Activated CD4-positive, alpha-beta T cell treated with anti-CD3 and anti-CD28 coated beads, Interleukin-2, Interleukin-4, amounts not matched to agents 100 ng/mL and 50 ng/mL, durations not matched to agents 16 hours and 8 hours (primary cell): ENCODE measurements at places on chromosomes 2 and 18.
A peak's percentile ranks its signal among the peaks of the same experiment; 100 is the strongest.

DNA sequence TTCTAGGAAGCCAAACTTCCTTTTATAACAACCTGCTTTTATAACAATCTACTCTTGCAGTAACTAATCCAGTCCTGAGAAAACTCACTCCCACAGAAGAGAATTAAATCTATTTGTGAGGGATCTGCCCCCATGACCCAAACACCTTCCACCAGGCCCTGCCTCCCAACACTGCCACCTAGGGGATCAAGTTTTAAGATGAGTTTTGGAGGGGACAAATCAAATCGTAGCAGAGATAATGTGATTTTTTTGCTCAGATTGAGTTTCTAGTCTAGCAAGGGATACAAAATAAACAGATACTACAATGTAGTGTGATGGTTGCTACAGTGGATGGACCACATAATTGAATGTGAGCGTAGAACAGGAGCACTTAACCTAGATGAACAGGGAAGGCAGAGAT lies 52.2 kb downstream of the NCOA1 start:
- DNase-seq, result no peak

DNA sequence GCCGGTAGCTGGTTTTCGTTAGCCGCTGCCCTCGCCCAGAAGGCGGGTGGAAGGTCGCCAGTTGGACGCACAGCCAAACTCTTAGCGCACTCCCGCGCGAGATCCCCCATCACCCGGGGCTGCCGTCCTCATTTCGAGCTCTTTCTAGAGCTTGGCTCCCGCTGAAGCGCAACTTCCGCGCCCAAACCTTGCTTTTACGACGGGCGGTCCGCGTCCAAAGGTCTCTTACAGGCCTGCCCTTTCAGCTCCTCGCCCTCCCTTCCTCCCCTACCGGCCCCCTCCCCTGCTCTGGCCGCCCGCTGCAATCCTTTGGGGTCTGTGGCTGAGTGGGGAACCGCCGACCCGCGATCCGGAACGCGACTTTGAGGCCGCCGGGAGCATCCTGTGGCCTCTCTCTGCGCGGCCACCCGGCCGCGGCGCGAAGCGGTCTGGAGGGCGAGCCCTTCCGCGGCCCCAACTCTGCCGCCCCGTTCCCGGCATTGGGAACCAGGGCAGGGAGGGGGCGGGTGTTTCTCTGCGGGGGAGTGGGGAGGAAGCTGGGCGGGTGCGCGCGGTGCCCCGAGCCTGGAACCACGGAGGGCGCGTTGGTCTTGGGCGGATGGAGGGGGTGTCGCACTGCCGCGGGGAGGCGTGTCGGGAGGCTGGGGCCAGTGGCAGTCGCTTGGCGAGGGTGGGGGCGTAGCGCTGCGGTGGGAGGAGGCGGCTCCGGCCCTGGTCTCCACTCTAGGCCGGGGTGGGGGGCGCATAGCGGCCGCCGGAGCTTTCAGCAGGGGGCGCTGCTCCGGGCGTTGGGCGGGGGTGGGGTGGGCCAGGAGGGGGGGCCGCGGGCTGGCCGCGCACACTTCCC lies at the start of gene GDF7:
Gene GDF7 (plus strand): TSS at position 841 of the 847 bp plus-strand sequence. CDS start 96 bp downstream, outside the sequence.
- DNase-seq, result no peak

DNA sequence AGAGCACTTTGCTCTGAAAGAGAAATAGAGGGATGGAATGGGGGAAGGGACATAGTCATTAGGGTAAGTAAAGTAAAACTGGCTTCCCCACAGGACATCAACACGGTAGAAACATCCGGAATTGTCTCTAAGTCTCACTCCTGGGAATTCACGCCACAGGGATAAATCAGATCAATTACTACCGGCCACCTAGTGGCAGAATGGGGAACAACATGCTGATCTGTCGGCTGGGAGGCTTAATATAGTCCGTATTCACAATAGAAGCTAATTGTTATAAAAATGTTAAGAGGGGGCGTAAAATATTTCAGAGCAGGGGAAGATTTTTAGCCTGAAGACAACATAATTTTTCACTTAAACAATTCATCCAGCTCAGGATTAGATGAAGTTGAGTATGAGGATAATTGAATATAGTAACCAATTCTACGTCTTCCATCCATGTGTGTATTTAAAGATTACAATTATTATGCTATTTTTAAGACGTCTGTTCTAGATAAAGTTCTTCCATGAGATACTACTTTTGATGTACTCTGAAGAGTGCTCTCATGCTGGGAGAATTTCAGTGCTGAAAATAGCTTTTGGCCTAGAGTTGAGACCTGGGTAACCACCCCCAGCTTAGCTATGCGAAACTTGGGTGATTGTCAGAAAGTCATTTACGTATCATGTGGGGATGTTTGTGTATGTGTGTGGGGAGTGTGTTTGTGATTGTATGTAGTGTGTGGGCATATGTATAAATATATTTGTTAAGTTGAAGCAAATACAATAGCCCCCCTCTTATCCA lies 65.7 kb downstream of the LRRTM1 start:
- DNase-seq, result peak; percentile 22

DNA sequence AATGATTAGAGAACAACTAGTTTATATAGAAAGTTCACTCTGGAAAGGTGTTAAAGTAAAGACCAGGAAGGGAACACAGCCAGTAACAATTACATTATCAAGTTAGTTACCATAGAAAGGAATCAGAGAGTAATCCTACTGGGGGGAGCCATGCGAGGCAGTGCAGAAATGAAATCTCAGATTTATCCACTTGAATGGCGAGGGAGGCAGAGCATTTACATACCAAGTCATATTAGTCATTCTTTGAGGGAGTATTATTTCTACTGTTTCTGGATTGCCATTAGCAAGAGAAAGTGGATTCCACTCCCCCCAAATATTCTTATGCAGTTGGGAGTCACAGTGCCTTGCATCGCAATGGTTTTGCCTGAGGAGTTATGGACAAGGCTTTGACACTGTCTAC lies 472.7 kb upstream of the TRIB2 start:
- DNase-seq, result no peak

- no peak for DNase-seq
Observed at GRCh38 chr2:66699793-66700676, 265.1 kb downstream of the MEIS1 start.

DNA sequence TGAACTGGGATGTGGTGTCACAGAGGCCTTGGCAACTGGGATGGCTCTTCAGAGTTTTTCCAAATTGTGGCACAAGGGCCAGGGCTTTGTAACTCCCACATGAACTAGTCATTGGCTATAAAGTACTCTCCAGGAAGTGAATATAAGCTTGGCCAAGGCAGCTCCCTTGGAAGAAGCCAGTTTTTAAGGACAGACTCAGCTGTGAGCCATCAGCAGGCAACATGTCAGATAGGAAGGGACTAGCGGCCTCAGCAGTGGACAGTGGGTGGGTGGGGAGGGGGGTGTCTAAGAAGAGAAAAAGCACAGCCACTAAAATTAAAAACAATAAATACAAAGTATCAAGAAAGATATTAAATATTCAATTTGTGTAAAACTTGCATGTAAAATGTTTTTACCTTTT lies 691.1 kb upstream of the PIK3C3 start:
- DNase-seq, result no peak

GRCh38 chr2:102119255-102119654 lies 23.3 kb upstream of the IL1R1 start:
- no peak for DNase-seq

GRCh38 chr2:152635635-152636298 lies 81.5 kb downstream of the PRPF40A start:
- peak; percentile 73 for DNase-seq

DNA sequence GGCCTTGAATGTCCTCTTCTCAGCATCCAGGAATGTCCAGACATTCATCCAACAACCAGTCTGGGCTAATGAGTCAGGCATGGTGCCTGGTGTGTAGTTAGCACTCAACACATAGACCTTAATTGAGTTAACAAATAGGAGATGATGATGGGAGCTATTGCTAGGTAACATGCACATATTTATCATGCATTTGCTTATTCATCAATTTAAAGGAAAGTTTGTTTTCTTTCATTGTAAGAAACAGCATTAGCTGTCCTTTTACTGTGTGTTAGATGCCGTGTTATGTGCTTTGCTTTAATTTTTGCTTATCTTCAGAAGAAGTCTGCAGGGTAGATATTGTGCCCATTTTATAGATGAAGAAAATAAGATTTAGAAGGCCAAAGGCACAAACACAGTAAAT lies 43.2 kb downstream of the TSN start:
- DNase-seq, result no peak

DNA sequence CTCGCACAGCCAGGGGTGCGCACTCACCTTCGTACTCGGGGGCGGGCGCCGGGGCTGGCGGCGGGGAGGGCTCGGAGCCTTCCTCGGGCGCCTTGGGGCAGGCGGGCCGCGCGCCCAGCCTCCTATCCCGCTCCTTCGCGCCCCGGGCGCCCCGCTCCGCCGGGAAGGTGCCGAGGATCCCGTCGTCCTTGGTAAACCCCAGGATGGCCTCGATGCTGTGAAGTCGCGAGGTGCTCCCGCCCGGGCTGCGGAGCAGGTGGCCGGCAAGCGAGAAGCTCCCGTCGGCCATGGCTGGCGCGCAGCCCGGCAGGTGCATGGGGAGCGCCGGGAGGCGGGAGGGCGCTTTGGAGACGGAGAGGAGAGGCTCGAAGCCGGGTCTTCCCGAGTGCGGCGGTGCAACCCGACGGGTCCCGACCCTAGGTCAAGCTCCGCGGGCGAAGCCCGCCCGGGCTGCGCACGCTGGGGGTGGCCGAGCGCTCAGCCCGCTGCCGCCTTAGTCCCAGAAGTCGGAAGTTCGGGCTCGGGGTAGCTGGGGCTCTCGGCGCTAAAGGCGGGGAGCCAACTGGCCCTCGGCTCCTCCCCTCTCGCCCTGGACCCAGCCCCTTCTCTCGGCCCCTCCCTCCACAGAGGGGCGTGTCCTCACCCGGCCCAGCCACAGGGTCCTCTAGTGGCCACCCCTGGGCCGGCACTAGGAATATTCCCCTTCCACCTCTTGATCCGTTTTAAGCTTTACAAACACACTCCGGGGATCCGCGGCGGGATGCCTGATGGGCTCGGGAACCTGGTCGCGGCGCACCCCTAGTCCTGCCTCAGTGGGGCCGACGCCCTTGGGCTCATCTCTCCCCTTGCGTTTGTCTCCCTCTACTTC lies at the start of gene RAX:
Gene RAX (minus strand): TSS at position 564 of the 868 bp plus-strand sequence. CDS start 248 bp downstream, at position 316.
- DNase-seq, result peak; percentile 28

DNA sequence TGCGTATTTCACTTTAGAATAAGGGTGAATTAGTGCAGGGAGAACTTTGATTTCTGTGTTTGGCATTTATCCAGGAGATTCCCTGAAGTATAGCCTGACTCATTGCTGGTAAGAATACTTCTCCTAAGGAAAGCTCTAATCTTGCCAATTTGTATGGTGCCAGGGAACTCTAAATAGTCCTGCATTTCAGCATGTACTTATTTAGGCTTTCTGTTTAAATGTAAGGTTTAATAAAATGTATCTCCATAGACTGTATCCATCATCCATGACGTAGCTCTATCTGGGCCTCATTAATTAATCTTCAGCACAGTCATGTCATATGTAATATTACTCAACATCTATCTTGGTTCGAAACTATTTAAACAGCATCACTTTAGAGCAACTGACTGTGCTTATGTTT lies 127.7 kb downstream of the DOK6 start:
- DNase-seq, result no peak

GRCh38 chr2:96136129-96136720 lies 2.1 kb downstream of the ASTL start:
- no peak for DNase-seq

DNA sequence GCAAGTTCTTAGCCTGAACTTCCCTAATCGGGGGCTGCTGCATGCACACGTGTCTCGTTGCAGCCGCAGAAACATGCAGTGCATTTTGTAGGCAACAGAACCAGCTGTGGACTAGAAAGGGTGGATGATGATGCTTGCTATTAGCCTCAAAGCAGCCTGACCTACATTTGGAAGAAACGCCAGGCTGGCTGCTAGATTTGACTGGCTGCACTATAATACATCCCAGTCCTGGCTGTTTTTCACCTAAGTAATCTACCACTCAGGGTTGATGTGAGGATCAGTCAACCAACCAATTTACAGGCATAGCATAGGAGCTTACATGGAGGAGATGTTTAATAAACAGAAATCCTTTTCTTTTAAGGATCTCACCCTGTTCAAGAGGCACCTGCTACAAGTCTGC lies 56.4 kb upstream of the SPP2 start:
- DNase-seq, result no peak

- peak; percentile 42 for DNase-seq
Observed at GRCh38 chr2:104853534-104854497, at the start of gene POU3F3. Gene POU3F3 (plus strand): TSS chr2:104854115. CDS start chr2:104855511, 1,396 bp downstream.

GRCh38 chr2:45195916-45196315 lies 186.7 kb upstream of the SIX2 start:
- DNase-seq, result no peak

GRCh38 chr2:200765139-200765951 lies 46.4 kb upstream of the BZW1 start:
- peak; percentile 78 for DNase-seq

- no peak for DNase-seq
Observed at GRCh38 chr2:120830096-120830830, 94.6 kb downstream of the GLI2 start.

- DNase-seq, result no peak
Observed at GRCh38 chr18:62529597-62529996, 6.8 kb downstream of the ZCCHC2 start.

- peak; percentile 39 for DNase-seq
Observed at GRCh38 chr2:68537809-68538208, 70.4 kb downstream of the APLF start.

DNA sequence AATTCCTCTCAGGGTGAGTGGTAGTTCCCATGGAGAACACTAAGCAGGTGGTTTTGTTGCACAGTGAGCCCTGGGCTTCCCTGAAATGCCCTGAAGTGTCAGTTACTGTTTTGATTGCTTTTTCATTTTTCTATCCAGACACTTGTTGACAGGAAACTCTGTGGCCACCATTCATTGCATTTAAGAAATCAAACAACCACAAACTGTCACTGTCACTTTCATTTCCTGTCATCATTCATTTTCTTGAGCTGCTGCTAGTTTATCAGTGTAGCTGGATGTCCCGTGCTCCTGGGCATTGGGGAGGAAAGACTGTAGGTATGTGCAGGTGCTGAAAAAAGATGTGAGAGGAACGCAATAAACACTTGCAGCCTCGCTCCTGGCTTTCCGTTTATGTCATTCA lies 891.6 kb upstream of the ZEB2 start:
- DNase-seq, result peak; percentile 84

DNA sequence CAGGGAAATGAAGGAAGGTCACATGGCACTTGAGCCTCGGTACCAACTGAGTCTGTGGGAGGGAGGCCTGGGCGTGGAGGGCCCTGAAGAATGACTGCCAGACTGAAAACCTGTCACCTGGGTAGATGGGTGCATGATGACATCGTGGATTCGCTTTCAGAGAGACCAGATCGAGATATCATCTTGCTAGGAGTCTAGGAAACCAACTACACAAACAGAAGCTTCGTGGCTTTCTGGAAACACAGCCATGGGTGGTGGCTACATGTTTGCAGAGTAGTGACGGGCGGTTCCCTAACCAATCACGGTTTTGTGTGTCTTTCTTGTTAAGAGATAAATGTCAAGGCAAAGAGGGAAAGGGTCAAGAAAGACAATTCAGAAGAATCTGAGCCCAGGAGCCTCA lies 155.0 kb downstream of the EIPR1 start:
- DNase-seq, result peak; percentile 73

- DNase-seq, result no peak
Observed at GRCh38 chr18:23179416-23179815, 44.1 kb downstream of the CABLES1 start.

GRCh38 chr2:239006622-239007285 lies 158.9 kb downstream of the TWIST2 start:
- DNase-seq, result no peak

- no peak for DNase-seq
Observed at GRCh38 chr2:179429060-179429471, 164.4 kb upstream of the SESTD1 start.
